ENCODE measurements at places on chromosomes 11 and 22. TPM values are rescaled to one million over a fixed set of nuclear protein-coding genes. Genes with fewer than 3 reads are reported as not detected.

RFPL3 gene
- not detected for total RNA-seq

POTEH gene
- not detected for total RNA-seq

SYT7 gene
- total RNA-seq, result 18.5 TPM

CDC45 gene
- total RNA-seq, result not detected

- no peak for DNase-seq
Observed at GRCh38 chr11:74069146-74070046, 60.5 kb upstream of the UCP3 start.

- DNase-seq, result no peak
Observed at GRCh38 chr22:50452649-50453048, 22.2 kb downstream of the SBF1 start.

DNA sequence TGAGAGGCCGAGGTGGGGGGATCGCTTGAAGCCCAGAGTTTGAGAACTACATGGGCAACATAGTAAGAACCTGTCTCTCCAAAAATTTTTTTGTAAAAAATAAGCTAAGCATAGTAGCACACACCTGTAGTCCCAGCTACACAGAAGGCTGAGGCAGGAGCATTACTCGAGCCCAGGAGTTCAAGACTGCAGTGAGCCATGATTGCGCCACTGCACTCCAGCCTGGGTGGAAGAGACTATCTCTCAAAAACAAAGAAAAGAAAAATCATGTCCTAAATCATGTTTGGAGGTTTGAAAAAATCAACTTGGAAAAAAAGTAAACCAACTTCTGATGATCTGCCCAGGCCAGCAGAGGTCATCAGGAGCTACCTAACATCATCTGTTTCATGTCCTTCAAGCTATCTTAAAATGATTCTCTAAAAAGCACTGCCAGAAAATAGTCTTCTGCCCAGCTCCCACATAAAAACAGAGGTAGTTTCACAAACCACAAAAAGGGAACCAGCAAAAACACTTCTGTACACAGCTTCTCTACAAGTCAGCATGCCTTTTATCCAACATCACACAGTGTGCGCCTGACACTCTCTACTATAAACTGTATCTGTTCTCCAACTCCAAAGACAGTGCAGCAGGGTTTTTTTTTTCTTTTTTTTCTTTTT is 165.0 kb downstream of the SOX6 start:
- DNase-seq, result no peak

DNA sequence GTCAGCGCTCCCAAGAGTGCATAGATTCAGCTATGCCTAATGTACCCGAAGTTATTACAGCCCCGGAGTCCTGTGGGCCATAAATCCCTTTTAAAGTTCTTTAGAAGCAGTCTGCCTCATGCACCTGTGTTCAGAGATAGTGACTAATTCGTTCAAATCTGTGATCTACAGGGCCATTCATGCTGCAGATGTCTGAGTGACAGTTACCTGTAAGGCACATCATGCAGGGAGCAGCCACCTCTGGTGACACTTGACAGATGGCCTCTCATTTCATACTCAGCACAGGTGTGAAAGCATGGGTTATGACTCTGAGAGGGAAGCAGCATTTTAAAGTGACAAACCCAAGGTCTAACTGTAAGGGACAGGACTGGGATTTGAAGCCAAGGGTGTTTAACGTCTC is 2.4 kb upstream of the E2F8 start:
- DNase-seq, result no peak

DNA sequence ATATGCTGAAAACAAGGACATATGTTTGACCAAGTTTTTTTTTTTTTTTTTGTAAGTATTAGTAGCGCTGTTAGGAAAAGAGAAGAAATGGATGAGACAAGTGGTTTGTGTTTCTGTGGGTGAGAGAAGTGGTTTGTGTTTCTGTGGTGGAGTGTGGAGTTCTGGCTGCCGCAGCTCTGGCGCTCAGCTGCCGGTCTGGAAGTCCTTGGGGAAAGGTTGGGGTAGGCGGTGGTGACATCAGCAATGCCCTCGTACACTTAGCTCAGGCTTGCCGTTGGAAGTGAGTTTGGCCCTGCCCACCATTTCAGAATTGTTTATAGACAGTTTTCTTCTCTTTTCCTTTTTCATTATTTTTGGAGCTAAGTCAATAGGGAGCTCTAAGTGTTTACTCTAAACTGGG is 116.6 kb downstream of the TBC1D22A start:
- no peak for DNase-seq

GRCh38 chr11:123562158-123562557 is 92.3 kb downstream of the SCN3B start:
- no peak for DNase-seq

- DNase-seq, result no peak
Observed at GRCh38 chr11:20162824-20163782, 2.8 kb upstream of the DBX1 start.

- DNase-seq, result no peak
Observed at GRCh38 chr11:46554213-46555147, 39.3 kb downstream of the AMBRA1 start.
